Tibial nerve (tissue), 4 donors: ENCODE measurements at places on chromosomes 6 and 20.
A peak's percentile ranks its signal among the peaks of the same experiment; 100 is the strongest.

DNA sequence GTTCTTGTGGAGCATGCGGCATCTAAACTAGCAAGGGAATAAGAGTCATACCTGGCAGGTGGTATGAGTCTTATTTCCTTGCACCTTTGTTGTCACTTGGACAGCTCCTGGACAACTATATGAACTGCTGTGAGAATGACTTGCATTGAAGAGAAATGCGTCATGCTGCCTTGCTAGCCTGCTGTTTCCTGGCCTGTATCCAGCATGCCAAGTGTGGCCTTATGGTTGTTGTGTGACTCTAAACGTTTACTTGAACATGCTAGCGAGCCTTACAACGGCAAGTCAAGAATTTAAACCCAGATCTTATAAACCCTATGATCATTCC, 90.4 kb downstream of the CEP162 start:
- DNase-seq = no peak
- H3K4me3 ChIP-seq = no peak overlapping the region
- H3K27ac ChIP-seq = no peak overlapping the region

DNA sequence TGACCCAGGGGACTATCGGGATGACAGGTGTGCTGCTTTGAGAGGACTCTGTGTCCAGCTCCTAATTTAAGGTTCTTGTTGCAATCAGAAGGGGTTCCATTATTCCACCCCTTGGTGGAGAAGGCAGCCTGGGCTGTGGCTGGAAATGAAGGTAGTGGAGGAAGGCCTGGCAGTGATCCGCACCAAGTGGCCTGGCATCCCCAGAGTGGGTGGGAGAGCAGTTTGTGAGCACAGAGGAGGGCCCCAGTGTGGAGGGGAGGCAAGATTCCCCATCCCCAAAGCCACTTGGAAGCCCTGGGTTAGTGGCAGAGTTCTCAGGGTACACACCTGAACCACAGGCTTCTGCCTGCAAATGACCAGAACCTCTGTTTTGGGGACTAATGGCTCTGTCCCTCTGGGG, 2.3 kb downstream of the TGM3 start:
- H3K27ac ChIP-seq = no peak overlapping the region
- no peaks in the 10 kb centered on the region for H3K36me3 ChIP-seq
- no peak overlapping the region for H3K4me3 ChIP-seq
- H3K27me3 ChIP-seq = no peaks in the 10 kb centered on the region
- no peak for DNase-seq

DNA sequence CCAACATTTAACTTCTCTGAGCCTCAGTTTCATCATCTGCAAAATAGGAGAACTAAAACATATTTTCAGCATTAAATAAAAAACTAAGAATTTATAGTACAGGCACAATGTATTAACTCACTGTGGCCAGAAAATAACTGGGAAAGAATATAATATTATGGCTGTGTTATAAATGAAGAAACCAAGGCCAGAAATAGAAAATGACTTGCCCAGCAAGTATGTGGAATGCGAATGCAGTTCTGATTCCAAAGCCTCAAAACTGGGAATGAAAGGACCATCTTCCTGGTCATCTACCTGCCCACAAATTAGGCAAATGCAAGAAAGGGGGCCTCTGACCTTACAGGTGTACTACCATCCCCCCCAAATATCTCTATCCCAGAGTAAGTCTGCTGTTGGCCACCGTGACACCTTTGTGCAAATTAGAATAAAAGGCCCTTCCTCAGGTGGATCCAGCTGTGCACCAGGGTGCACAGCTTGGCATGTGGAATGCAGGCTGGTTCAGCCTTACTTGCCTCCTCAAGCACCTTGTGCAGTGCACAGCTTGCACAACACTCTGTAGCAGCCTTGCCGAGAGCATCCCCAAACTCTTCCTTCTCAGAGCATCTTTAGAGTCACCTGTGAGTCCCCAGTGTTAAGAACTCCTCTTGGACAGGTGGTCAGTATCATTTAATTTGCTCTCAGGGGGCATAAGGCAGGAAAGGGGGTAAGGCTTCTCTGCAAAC, 4.4 kb downstream of the SLC13A3 start:
- no peak overlapping the region for H3K4me3 ChIP-seq
- H3K4me1 ChIP-seq = no peaks in the 10 kb centered on the region
- no peak for DNase-seq

- H3K4me3 ChIP-seq = no peak overlapping the region
- DNase-seq = no peak
- H3K27ac ChIP-seq = no peak overlapping the region
- H3K36me3 ChIP-seq = no peaks in the 10 kb centered on the region
These were observed 4.5 kb upstream of the SLC22A1 start for GRCh38 chr6:160117137-160117536.

DNA sequence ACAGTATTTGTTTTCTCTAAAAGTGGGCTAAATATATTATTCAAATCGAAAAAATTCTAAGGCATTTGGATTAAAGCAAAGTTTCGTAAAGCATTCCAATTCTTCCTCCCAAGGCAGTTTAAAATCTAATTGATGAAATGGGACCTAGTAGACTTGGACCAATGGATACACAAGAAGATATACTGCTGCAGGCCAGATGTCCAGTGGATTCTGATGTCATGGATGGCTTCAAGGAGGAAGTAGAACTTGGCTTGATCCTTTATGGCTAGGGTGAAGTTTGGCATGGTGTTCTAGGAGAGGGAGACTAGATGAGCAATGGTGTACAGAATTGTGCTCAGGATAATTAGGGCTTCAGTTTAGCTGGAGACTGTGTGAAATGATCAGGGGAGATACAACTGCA, 559.5 kb upstream of the MMS22L start:
- no peak for DNase-seq
- H3K4me1 ChIP-seq = no peaks in the 10 kb centered on the region
- H3K27ac ChIP-seq = no peak overlapping the region
- no peak overlapping the region for H3K4me3 ChIP-seq

GRCh38 chr20:43068482-43068881, 121.2 kb downstream of the PTPRT start:
- no peaks in the 10 kb centered on the region for H3K36me3 ChIP-seq
- no peak overlapping the region for H3K4me3 ChIP-seq
- DNase-seq = no peak
- no peak overlapping the region for H3K27ac ChIP-seq

GRCh38 chr6:129882510-129883023, 21.5 kb upstream of the TMEM244 start:
- H3K27ac ChIP-seq = no peak overlapping the region
- H3K36me3 ChIP-seq = no peaks in the 10 kb centered on the region
- no peaks in the 10 kb centered on the region for H3K4me1 ChIP-seq

DNA sequence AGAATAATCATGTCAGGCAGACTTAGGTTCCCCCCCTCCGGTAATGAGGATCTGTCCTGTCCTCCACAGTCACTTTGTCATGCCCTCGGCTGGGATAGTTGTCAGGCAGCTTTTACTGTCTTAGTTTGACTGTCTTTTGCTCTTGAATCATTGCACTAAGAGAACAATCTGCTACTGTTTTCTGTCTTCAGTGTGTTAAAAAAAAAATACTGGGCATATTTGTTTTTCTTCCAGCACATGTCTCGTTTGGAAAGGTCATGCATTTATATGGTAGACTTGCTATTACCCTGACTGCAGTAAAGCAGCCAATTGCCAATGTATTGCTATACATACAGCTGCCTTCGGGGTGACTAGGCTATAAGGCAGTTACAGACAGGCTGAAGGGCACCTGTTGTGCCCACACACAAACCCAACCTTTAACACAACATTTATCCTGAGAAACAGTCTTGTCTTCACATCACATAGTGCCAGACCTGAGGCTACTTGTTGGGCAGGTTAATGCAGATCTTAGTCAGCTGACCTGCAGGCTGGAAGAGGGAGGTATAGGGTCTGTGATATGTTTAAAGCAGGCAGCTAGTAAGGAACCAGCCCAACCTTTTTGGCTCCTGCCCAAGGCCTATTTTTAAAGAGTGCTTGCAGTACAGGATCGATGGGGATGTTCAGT, 26.7 kb downstream of the ARFGEF3 start:
- no peak overlapping the region for H3K4me3 ChIP-seq
- no peak for DNase-seq

GRCh38 chr6:9334979-9335378, 899.6 kb upstream of the SLC35B3 start:
- no peaks in the 10 kb centered on the region for H3K4me1 ChIP-seq
- no peak for DNase-seq
- no peak overlapping the region for H3K4me3 ChIP-seq
- H3K27me3 ChIP-seq = no peaks in the 10 kb centered on the region
- H3K27ac ChIP-seq = no peak overlapping the region
- no peaks in the 10 kb centered on the region for H3K36me3 ChIP-seq

- peak; percentile 88 for DNase-seq
- H3K4me3 ChIP-seq = peak overlapping the region; percentile 28
- peaks cover 62% of the 10 kb centered on the region for H3K4me1 ChIP-seq
These were observed 40.3 kb upstream of the TLDC2 start for GRCh38 chr20:36835453-36836198.

GRCh38 chr6:148445620-148446019, 103.0 kb downstream of the SASH1 start:
- no peaks in the 10 kb centered on the region for H3K36me3 ChIP-seq
- H3K4me3 ChIP-seq = no peak overlapping the region
- no peaks in the 10 kb centered on the region for H3K27me3 ChIP-seq
- no peak overlapping the region for H3K27ac ChIP-seq

GRCh38 chr6:14885498-14885897, 360.4 kb upstream of the JARID2 start:
- no peaks in the 10 kb centered on the region for H3K4me1 ChIP-seq
- DNase-seq = no peak
- H3K36me3 ChIP-seq = no peaks in the 10 kb centered on the region
- no peak overlapping the region for H3K4me3 ChIP-seq
- no peaks in the 10 kb centered on the region for H3K27me3 ChIP-seq
- H3K27ac ChIP-seq = no peak overlapping the region

GRCh38 chr6:54719633-54720032, 126.9 kb upstream of the FAM83B start:
- H3K27me3 ChIP-seq = no peaks in the 10 kb centered on the region
- H3K36me3 ChIP-seq = no peaks in the 10 kb centered on the region
- no peak overlapping the region for H3K4me3 ChIP-seq
- no peaks in the 10 kb centered on the region for H3K4me1 ChIP-seq

DNA sequence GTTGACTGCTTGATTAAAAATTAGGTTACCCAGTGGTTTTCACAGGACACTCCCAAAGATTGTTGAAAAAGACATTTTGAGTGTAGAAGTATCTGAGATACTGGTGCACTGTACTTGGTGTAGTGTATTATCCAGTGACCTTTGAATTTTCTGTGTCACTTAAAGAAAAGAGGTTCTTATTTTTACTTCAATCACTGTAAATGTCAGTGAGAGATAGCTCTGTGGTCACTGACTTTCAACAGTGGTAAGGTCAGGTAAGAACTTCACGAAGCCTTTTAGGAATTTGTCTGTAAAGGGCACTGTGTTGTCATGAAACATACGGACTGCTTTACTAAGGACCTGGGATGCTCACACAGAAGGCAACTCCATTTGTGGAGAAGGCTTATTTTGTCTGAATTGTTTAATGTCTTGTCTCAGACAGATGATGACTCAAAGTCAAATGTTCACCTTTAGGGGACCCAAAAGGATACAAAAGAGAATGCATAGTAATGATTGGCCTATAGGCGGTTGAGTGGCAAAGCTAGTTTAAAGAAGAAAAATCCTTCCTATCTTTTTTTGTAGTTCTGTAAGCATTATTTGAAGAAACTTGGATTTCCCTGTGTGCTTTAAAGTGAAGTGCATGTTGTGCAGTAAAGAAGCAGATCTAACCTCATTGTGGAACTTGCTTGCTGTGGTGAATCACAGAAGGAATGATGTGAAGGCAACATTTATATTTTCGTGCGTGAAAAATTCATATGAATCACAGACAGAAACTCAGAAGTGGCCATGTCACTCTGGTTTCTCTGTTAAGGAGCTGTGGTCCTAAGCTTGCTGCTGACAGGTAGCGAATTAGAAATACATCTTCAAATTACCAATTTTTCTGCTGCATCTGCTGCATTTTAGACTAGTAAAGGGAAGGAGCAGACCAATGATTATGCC, 47.3 kb downstream of the ZFAND3 start:
- no peaks in the 10 kb centered on the region for H3K27me3 ChIP-seq
- no peak for DNase-seq
- no peak overlapping the region for H3K4me3 ChIP-seq

- H3K4me1 ChIP-seq = no peaks in the 10 kb centered on the region
- peaks cover 27% of the 10 kb centered on the region for H3K27me3 ChIP-seq
- H3K4me3 ChIP-seq = no peak overlapping the region
- H3K27ac ChIP-seq = no peak overlapping the region
These were observed 1.9 kb downstream of the EBF4 start for GRCh38 chr20:2694519-2694918.

- H3K4me1 ChIP-seq = no peaks in the 10 kb centered on the region
- H3K27ac ChIP-seq = no peak overlapping the region
- no peaks in the 10 kb centered on the region for H3K27me3 ChIP-seq
- no peak for DNase-seq
- no peaks in the 10 kb centered on the region for H3K36me3 ChIP-seq
- no peak overlapping the region for H3K4me3 ChIP-seq
These were observed 11.1 kb downstream of the SIGLEC1 start for GRCh38 chr20:3701061-3701998.

GRCh38 chr20:63955281-63955826, 862 bp downstream of the UCKL1 start:
- H3K27me3 ChIP-seq = no peaks in the 10 kb centered on the region
- no peaks in the 10 kb centered on the region for H3K36me3 ChIP-seq
- H3K4me3 ChIP-seq = peak overlapping the region; percentile 97
- DNase-seq = no peak
- H3K4me1 ChIP-seq = peaks cover 68% of the 10 kb centered on the region

- peaks cover 67% of the 10 kb centered on the region for H3K27me3 ChIP-seq
- no peak overlapping the region for H3K27ac ChIP-seq
- no peak overlapping the region for H3K4me3 ChIP-seq
- DNase-seq = no peak
These were observed 2.0 kb downstream of the CD24 start for GRCh38 chr6:106972500-106972899.

DNA sequence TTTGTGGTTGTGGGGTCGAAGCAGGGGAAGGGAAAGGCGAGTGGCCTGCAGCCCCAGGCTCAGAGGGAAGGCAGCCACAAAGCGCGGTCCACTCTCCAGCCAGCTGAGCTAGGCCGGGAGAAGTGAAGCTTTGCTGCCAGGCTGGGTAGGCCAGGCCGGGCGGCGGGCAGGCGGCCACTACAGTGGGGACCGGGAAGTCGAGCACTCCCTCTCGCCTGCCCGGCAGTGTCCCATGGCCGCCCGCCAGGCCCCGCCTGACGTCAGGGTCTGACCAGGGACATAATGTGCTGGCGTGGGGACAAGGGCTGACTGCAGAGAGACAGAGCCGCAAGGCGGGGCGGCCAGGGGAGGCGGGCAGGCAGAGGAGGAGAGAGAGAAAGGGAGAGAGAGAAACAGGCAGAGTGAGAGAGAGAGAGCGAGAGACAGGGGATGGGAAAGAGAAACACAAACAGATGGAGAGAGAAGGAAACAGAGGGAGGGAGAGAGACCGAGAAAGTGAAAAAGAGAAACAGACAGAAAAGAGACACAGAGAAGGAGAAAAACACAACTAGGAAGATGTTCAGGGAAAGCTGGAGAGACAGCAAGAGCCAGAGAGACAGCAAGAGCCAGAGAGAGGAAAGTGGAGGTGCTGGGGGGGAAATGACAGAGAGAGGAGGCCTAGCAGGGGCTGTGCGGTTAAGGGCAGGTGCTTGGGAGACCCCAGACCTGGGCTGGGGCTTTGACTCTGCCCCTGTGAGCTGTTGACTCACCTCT, 94.5 kb upstream of the PTPN1 start:
- H3K4me3 ChIP-seq = no peak overlapping the region
- no peaks in the 10 kb centered on the region for H3K36me3 ChIP-seq
- H3K27ac ChIP-seq = peak overlapping the region; percentile 98
- H3K4me1 ChIP-seq = peaks cover 24% of the 10 kb centered on the region
- no peaks in the 10 kb centered on the region for H3K27me3 ChIP-seq

GRCh38 chr20:57934913-57935312, 225.1 kb upstream of the PMEPA1 start:
- H3K4me1 ChIP-seq = no peaks in the 10 kb centered on the region
- H3K27ac ChIP-seq = no peak overlapping the region
- no peak for DNase-seq
- no peak overlapping the region for H3K4me3 ChIP-seq
